ENCODE measurements at places on chromosomes 2 and 18.

DNA sequence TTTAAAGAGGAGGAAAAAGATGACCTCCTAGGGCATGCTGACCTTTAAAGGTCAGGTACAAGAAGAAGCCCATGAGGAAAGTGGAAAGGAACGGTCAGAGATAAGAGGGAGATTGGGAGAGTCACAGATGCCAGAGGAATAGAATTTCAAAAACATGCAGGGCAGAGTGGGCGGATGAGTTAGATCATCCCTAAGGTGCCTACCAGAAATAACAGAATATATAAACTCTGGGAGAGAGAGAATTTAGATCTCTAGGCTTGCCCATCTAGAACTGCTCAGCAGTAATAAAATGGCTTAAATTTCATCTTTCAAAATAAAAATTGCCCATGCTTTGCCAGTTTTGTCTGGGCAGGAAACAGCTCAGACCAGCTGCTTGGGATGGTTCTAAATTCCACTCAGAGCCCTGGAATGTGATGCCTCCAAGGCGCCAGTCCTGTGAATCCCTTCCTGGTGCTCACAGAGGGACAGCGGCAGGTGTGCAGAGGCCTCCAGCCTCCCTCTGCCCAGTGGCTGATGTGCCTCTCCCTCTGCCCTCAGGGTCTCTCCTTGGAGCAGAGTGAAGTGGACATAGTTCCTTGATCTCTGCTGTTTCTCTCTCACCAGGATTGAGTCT, 130.9 kb downstream of the ANTXR1 start:
- no peak for DNase-seq

DNA sequence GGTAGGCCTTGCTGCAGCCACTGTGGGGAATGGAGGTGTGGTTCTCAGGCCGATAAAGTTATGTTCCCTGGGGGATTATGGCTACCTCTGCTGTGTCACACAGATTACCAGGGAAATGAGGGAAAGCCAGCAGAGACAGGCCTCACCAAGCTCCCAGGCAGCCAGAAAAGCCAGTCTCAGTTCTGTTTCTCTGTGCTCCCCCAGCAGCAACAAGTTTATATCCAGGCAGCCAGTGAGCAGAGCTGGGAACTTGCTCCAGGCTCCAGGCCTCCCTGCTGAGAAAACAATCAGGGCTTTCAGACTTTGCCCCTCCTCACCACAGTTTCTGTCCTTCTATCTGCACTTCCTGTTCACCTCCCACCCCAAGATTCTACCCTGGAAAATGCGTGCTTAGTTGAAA, 596.6 kb upstream of the GYPC start:
- no peak for DNase-seq

DNA sequence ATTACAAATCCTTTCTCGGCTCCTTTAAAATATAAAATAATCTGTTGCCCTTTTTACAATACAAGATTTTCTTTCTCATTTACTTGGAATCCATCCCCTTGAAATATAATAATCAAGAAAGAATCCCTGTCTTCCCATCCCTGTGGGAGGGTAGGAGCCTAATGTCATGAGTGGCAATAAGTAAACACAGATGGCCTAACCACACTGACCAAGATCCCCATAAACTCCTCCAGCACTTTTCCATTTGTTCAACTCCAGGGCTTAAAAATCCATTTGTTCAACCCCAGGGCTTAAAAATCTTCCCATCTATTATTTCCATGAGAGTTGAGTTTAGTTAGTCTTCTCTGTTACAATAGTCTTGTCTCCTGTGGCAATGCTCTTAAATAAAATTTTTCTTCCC, 297.6 kb downstream of the CDH7 start:
- DNase-seq = no peak

DNA sequence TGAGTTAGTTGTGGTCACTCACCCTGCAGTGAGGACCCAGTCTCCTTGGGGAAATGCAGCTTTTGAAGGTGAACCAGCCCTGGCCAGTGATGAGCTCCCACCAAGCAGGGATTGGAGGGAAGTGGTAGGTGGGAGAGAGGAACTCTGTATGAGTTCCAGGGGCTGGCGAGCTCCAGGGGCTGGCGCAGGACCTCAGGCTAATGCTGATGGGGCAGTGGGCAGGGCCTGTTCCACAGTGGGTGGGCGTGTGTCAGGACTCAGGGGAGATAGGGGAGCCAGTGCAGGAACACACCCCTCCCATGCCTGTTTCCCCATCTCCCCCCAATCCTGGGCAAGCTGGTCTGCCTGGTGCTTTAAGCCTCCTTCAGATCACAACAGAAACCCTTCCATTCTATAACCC, 208.4 kb downstream of the DYSF start:
- no peak for DNase-seq

DNA sequence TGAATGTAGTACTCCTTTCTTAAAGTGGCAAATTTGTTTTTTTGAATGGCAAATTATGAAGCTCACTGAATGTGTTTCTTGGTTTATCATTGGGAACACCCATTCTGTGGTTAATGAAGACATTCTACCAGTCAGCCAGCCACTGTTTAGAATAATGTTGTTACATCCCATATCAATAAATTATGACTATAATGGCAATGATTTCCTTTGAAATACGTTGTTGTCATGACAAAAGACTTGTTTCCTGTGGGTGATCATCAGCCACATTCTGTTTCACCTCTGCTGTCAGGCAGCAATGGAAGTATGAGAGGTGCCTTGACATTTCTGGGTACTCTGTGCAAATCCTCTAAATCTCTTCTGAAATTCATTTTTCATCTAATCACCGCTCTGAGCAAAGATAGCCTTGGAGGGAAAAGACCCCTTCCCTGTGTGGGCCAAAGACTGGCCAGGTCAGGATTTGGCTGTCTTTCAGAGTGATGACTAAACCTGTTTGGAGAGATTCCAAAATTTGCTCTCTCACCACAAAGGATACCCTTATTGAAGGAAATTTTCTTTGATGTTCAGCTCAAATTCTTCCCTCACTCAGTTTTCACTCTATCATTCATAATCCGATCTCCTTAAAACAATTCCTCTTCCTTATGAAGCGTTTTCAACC, 869.2 kb downstream of the BCL11A start:
- no peak for DNase-seq

DNA sequence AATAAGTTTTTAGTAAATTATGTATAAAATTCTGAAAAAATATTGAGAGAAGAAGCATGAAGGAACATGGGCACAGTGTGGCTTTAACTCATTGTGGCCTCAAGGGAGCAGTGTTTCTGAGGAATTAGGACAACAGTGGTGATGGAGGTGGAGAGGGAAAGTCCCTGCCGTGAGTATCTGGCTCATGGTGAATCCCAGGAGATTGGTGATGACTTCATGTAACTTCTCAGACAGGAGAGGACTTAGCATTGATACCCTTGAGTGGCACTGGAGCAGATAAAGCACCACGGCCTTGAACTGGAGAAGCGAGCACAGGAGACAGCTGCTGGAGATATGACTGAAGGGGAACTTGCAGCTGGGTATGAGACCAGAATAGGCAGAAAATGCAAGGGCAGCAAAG, 35.0 kb upstream of the LRP1B start:
- DNase-seq = peak; percentile 12

GRCh38 chr2:74581463-74581862, 26.9 kb downstream of the DOK1 start:
- DNase-seq = no peak

DNA sequence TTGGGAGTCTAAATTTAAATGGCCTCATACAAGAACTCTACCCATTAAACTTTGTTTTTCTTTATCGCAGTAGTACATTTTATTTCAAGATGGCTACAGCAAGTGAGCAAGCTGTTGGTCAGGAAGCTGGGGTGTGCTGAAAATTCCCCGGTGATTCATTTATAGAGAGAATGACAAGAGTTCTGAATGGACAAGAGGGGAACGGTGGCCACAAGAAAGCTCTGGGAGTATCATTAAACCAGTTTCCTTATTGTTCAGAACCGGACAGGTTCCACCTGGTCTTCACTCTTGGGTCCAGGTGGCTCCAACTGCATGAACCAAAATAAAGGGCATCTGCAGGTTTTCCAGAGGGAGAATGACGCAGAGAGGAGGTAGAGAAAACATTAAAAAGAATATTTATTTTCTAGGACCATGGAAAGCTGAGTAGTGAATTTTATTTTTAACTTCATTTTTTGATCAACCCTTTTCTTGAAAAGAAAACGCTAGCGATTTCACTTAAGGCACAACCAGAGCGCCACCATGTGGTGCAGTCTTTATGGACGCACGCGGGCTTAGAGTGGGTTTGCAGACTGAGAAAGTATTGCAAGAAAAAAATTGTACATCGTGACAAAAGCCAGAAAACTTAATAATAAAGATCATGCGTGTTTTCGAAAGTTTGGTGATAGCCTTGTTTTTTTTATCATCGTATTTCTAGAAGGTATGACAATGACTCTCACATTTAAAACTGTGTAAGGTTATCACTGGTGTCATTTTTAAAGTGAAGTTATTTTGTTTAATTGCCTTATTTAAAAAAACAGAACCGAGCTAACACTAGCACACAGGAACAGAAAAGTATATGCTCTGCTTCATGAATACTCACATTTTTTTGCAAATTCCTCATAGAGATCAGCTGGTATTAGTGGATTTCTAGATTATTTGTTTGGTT, 97.9 kb upstream of the NOL4 start:
- peak; percentile 80 for DNase-seq

DNA sequence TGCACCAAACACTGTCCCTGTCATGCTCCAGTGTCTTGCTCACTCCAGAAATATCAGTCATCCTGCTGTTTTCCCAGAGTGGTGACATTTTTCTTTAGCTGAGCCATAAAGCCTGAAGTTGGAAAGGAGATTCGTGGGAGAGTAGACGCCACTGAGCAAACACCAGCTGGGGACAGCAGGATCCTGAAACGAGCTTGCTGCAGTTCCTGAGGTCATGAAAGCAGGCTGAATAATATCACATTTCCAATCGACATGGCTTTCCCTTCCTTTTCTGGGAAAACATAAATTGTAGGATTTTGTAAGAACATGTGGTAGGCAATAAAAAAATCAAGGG, 276.4 kb downstream of the CDCA7 start:
- no peak for DNase-seq

- DNase-seq = no peak
These were observed 3.8 kb upstream of the SLC8A1 start for GRCh38 chr2:40455661-40456060.

- DNase-seq = no peak
These were observed 22.6 kb downstream of the MMADHC start for GRCh38 chr2:149564983-149565382.

DNA sequence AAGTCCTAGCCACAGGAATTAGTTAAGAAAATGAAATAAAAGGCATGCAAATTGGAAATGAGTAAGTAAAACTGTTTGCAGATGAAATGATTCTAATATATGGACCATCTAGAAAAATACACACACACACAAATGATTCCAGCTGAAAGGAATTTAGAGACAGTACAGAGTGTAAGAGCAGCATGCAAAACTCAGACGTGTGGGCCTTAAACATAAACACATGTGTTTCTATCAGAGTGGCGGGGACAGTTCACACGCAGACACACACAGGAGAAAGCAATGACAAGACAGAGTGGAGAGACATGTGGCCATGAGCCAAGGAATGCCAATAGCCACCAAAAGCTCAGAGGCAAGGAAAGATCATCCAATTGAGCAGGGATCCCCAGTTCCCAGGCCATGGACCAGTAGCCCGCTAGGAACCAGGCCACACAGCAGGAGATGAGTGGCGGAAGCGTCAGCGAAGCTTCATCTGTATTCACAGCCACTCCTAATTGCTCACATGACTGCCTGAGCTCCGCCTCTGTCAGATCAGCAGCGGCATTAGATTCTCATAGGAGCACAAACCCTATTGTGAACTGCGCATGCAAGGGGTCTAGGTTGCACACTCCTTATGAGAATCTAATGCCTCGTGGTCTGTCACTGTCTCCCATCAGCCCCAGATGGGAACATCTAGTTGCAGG, 155.4 kb downstream of the ARL4C start:
- no peak for DNase-seq

DNA sequence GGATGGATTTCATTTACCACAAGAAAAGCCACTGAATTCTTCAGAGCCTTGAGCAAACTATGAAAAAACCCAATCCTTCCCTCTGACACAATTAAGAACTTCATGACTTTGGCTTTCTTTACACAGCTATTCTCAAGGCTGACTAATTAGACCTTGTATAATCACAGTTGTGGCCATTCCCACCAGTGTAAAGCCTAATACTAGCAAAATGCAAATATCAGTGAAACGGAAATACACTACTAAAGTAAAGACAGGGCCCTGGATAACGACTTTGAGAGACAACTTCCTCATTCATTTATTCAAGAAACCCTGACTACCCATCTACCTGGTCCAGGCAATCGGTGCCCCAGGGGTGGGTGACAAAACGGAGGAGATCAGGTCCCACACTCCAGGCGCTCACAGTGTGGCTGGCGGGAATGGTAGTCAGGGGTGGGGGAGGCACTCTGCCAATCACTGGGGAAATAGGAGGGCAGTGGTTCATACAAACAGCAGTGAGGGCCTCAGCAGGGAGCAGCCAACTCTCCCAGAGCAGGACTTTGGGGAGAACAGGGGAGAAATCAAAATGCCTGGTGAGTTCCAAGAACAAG, 28.1 kb downstream of the TMEM163 start:
- DNase-seq = no peak

DNA sequence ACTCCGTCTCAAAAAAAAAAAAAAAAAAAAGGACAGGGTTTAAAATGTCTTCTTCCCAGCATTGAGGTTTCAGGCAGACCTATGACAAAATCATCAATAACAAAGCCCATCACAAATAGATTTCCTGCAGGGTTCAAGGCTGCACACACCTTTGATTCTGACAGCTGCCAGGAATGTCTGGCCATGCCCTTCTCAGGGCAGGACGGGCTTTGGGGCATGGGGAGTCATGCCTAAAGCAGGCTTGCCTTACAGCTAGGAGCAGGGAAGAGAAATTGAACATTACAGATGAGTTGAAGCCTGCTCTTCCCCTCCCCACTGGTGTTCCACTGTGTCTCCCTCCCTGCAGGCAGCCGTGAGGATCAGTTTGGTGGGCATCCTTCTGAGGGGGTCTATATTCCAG, 3.7 kb downstream of the PRELID3A start:
- DNase-seq = no peak

DNA sequence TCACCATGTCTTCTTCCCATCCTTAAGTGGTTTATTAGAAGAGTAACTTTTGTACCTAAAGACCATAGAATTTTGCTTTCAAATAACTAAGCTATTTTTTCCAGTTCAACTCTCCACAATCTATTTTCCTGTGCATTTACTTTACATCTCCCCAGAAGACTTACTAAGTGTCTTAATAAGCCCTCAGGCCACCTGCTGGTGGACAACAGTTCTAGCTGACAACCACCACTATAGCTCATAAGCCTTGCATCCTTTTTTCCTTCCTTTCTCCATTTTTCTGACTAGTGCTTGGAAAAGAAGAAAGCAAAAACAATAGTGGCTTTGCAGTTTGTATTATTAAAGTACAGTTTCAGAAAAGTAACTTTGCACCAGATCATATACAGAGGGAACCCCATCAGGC, 149.5 kb upstream of the TMEM200C start:
- DNase-seq = no peak

DNA sequence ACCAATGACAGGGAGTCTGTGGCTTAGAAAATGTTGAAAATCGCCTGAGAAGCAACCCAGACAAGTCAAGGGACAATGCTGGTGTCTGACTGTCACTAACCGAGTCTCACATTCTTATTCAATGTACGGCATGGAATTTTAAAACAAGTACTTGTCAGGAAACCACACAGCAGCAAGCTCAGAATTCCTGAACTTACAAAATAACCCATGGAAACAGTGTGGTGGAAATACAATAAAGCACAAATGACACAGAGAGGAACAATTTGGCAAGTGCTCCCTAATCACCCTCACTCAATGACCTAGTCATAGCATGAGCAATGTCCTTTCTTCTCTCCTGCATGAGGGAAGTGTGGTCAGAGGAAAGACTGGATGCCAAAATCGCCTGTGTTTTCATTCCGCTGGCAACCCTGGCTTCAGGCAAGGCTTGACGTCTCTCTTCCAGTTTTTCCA, 154.0 kb downstream of the SATB2 start:
- no peak for DNase-seq

- DNase-seq = no peak
These were observed 45.4 kb downstream of the MCFD2 start for GRCh38 chr2:46870051-46870839.

Measured in RPMI8226 (cell line).